SK-N-SH (cell line): ENCODE measurements at places on chromosomes 5 and 9. TPM values are rescaled to one million over a fixed set of nuclear protein-coding genes. Genes with fewer than 3 reads are reported as not detected.

- DNase-seq: no peak
Measured at GRCh38 chr9:130937146-130938076, 1.6 kb downstream of the FIBCD1 start.

- no peak for DNase-seq
Measured at GRCh38 chr5:42596817-42597216, 159.8 kb upstream of the CCDC152 start.

DNA sequence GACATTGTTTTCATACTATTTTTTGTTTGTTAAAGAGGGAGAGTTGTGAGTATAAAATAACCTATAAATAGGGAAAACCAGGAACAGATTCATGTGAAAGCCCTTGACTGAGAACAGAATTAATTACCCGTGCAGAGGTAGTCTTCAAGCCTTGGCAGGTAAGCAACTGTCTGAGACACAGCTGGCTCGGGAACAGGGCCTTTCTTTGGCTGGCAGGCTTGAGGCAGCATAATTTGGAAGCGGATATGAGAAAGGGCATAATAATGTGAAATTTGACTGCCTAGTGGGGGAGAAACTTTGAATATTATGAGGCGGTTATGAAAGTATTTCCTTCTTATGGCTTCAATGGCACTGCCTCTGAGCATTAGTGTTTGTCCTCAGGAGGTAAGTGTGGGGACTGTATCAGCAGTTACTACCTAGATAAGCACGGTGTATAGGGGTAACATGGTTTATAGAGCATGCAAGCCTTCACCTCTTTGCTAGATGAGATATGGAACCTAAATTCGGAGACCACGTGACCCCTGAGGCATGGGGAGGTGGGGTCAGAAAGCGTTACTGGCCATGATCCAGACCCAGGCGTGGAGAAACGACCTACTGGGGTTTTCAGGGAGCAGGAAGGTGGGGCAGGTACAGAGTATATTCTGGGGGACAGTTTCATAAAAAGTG lies 210.2 kb upstream of the GAS1 start:
- no peak for DNase-seq

DNA sequence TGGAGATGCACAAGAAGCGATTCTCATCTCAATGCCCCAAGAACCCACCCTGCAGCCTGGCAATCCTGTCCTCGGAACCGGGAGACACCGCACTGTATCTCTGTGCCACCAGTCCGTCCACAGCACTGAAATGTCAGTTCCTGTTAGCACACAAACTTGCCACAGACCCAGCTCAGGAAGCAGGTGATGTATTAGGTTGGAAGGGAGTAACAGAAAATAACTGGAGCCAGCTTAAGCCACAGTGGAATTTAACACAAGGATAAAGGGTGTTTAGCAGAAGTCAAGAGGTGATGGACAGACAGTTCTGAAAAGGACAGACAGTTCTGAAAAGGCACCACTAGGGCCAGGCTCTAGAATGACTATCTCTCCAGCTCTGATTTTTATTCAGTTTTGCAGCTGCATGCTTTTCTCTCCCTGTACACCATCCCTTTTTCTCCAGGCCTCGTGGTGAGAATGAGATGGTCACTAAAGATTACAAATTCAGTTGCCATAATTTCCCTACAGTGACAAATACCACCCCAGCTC lies 114.4 kb downstream of the ANKRD18B start:
- DNase-seq: no peak

DNA sequence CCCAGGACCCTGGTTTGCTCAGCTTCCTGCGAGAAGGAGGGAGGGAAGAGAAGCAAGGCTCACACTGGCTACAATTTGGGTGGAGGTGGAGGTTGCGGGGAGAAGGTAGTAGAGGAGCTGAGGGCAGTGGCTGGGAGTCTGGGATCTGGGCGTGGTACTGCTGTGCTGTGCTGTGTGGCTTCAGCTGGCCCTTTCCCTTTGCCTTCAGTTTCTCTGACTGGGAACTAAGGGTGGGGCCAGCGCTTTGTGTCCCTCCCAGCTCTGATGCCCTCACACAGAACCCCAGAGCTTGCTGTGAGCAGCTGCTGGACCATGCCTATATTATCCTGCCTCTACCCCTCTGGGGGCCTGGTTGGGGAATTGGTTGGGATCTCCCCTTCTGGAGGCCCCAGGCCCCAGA lies 60.9 kb downstream of the RGS3 start:
- DNase-seq: no peak

- no peak for DNase-seq
Measured at GRCh38 chr5:6412811-6413210, 34.5 kb upstream of the MED10 start.

DNA sequence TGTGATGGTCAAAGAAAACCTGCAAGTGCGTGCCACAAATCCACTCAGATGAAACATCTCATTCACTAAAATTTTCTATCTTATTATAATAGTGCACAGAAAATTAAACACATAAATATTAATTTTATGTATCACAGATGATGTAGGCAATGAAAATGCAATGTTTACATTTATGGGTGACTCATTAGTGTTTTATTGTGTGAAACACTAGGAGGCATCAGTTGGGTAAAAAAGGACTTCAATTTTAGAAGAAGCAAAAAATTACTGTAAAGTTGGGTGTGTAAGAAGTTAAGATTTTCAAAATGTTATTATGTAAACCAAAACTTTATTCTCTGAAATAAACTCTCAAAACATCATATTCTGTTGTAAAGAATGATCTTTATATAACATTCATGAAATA lies 4.0 kb downstream of the MEF2C start:
- no peak for DNase-seq

GRCh38 chr9:36934478-36935065 lies 99.5 kb downstream of the PAX5 start:
- DNase-seq: peak; percentile 66

GRCh38 chr9:13082796-13083195 lies 196.7 kb downstream of the MPDZ start:
- no peak for DNase-seq

- DNase-seq: no peak
Measured at GRCh38 chr5:85140471-85140870, 755.8 kb upstream of the EDIL3 start.

- DNase-seq: no peak
Measured at GRCh38 chr9:7910426-7911020, 110.9 kb upstream of the DMAC1 start.

DNA sequence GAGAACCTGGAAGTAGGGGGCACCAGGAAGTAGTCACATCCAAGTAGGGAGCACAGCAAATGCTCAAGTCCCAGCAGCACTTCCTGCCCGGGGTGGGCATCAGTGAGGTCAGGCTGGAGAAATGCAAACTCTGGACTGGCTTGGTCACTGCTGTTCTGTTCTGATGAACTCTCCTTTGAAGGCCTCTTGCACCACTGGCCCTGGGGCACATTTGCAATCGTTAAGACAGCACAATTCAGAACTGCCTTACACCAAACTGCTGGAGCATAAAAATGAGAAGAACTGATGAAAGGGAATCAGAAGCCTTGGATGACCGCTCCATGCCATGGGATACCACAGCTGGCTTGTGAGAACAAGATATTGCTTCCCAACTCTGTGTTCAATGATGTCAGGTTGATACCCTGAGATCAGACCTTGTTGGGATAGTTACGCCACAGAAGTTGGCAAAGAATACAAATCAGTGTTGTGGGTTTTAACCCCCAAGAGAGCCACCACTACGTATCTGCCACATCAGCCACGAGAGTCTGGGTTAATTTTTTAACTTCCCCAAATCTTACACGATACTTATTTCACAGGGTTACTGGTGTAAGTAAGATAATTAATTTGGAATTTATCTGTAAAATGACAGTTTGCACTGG lies 42.3 kb upstream of the ZSWIM6 start:
- no peak for DNase-seq

DNA sequence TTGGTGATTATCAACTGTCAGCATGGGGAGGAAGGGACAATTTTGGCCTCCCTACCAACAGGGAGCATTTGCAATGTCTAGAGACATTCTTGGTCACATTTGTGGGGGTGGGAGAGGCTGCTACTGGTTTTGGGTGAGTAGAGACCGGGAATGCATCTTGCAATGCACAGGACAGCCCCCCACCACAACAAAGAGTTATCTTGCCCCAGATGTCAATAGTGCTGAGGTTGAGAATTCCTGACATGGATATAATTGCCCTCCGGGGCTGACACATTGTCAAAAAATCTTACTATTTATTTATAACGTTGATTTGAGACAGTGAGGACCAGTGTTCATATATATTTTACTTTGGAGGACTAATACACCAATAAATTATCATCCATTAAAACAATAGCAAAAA lies 316.1 kb downstream of the PSAT1 start:
- DNase-seq: no peak

DNA sequence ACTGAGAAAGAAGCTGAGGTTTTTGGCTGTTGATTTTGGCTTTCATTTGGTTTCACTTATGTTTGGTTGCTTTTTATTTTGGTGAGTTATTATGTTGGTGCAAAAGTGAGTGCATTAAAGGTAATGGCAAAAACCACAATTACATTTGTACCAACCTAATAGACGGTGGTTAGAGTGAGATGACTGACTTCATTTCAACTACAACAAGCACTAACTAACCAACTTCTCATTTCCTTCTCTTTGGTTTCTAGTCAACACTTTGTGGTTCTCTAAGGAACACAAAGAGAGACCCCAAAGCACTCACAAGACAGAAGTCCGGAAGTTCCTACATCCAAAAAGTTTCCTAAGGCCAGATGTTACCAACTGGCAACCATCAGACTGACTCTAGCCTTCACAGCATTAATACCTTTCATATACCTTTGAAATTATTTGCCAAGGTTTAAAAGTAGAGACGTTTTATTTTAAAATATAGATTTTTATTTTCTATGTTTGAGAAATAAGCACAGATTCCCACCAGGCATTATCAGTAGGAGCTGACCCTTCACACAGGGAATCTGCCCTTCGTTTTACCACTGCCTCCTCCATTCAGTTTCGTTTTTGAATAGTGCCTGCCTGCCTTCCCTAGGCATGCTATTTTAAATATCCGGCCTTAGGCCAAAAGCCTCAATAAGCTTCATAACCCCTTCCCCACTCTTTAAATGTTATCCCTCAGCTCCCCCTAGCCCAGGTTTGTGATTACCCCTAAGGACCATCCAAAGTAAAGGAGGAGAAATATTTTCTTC lies 301.1 kb upstream of the PTGER4 start:
- no peak for DNase-seq

DNA sequence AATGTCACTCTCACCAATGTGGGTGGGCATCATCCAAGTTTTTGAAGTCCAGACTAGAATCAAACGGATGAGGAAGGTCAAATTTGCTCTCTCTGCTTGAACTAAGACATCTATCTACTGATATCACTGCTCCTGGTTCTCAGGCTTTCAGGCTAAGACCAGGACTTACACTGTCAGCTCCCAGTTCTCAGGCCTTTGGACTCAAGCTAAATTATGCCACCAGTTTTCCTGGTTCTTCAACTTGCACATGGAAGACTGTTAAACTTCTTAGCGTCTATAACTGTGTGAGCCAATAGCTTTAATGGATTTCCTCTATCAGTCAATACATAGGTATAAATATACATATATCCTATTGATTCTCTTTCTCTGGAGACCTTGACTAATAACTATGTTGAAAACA lies 35.3 kb downstream of the LYRM7 start:
- DNase-seq: no peak

GRCh38 chr9:83508067-83508466 lies 30.1 kb downstream of the FRMD3 start:
- DNase-seq: no peak

- no peak for DNase-seq
Measured at GRCh38 chr5:54205453-54205852, 104.9 kb downstream of the ARL15 start.

DNA sequence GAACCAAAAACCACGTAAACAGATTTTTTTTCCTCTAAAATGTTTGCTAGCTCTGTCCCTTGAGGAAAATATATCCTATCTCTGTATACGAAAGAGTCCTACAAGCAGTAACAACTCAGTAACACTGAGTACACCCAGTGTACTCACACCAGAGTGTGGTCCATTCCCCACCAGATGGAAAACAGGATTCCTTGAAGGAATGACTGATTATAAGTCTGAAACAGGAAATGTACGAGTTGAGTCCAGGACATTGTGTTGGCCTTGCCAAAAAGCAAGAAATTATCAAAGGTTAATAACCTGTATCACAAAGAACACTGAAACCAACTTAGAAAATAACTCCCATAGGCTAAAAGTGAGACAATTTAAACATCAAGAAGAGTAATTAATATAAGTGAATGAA lies 20.4 kb downstream of the GOLPH3 start:
- no peak for DNase-seq

DNA sequence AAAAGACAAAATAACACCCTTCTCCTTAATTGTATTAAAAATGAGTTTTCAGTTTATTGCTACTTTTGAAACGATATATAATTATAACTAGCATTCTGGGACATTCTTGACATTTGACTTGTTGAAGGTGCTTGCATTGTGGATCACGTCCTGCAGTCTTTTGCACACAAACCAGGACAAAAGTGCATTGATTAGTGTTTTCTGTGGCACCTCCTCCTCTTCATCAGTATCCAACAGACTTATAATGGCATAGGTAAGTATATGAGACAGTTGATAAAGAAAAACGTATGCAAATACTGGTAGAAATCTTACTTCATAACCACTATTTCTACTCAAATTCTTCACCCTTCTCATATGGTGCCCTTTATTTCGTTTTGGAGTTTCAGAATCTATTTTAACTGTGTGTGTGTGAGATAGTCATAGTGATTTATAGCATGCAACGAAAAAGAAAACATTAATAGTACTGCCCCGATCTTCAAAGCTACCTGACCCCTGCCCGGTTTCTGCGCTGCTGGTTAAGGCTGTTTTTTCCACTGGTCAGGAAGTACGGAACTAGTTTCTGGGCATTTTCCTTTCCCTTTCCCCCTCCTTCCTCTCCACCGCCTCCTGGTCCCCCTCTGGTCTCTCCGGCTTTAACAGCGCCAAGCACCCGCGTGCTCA lies 639 bp upstream of the RASA1 start:
- no peak for DNase-seq

DNA sequence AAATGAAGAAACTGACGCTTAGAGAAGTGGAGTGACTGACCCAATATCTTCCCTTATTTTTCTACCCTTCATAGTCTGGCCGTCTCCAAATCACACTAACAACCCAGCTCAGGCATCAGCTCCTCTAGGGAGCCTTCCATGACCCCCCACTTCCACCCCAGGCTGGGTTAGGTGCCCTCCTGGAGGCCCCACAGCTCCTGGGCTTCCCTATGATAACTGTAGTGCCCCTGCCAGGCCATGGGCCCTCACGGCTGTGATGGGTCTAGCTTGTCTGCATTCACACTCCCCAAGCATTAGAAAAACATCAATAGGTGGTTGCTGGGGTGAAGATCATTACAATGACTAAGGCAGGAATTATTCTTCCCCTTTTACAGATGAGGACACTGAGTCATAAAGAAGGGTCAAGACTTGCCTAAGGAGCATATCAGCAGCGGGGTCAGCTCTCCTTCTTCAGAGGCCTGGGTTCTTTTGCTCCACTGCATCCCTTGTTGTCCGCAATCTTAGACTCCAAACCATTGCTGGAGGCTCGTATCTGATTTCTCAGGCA lies 7.3 kb downstream of the CORO2A start:
- no peak for DNase-seq

The FRMD3 gene
- 0.89 and 1.3 TPM in 2 replicates for polyA plus RNA-seq

The NOXA1 gene
- 0.39 and 0.67 TPM in 2 replicates for polyA plus RNA-seq

The PCDHB11 gene
- 0.41 and 0.61 TPM in 2 replicates for polyA plus RNA-seq

The TRAF1 gene
- polyA plus RNA-seq: 1.2 and 1.5 TPM in 2 replicates

The TNC gene
- polyA plus RNA-seq: 572 and 805 TPM in 2 replicates

The MARCOL gene
- polyA plus RNA-seq: not detected in 2 replicates

The CNTFR gene
- polyA plus RNA-seq: 1.8 and 3.7 TPM in 2 replicates

The OR2Y1 gene
- polyA plus RNA-seq: not detected in 2 replicates

The SPATA9 gene
- polyA plus RNA-seq: 0.07 and 0.13 TPM in 2 replicates

The ACTBL2 gene
- 0.99 and 1.0 TPM in 2 replicates for polyA plus RNA-seq

The IL13 gene
- 0.05 and 0.08 TPM in 2 replicates for polyA plus RNA-seq

The GRXCR2 gene
- not detected in 2 replicates for polyA plus RNA-seq
